ENCODE measurements at places on chromosomes 12 and 14.

GRCh38 chr14:71371711-71372396 is 464.6 kb downstream of the PCNX1 start:
- DNase-seq: no peak

DNA sequence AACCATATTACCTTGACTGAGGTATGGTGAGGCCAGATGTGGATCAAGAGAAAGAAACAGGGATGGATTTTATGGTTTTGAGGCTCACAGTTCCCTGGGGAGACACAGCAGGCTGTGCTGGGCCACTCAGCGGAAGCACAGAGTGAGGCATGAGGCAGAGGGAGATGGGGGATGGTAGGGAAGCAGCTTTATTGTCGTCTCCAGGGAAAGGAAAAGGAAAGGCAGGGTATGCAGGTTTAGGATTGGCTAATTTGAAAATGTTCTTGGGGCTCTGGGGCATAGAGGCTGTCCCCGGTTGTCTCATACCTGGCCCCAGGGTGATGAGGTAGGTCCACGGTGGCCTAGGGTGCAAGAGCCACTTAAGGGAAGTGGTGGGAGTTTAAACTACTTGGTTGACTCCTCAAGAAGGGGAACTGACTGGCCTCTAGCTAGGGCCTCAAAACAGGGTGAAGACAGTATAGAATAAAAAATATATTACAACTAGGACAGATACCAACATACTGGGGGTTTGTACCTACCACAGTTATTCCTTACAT is 322.8 kb downstream of the RGS6 start:
- DNase-seq: no peak

DNA sequence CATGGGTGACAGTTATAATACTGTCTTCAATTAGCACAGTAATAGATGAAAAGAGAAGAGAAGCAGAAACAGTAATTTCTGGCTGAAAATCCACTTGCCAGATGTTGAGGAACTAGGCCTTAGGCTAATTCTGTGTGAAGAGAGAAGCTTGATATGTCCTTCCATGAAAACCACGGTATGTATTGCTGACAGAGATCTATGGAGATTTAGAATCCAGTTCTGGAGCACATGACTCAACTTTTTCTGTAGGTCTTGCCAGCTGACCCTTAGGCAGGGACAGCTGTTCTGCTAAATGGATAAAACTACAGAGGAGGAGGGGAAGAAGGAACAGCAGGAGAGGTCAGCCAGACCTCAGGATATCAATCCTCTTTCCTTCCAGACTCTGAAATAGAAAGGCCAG is 211.5 kb downstream of the PRKD1 start:
- DNase-seq: no peak

GRCh38 chr14:67392800-67393199 is 19.2 kb downstream of the PLEK2 start:
- no peak for DNase-seq

GRCh38 chr12:76255692-76256091 is 92.5 kb downstream of the BBS10 start:
- DNase-seq: no peak

DNA sequence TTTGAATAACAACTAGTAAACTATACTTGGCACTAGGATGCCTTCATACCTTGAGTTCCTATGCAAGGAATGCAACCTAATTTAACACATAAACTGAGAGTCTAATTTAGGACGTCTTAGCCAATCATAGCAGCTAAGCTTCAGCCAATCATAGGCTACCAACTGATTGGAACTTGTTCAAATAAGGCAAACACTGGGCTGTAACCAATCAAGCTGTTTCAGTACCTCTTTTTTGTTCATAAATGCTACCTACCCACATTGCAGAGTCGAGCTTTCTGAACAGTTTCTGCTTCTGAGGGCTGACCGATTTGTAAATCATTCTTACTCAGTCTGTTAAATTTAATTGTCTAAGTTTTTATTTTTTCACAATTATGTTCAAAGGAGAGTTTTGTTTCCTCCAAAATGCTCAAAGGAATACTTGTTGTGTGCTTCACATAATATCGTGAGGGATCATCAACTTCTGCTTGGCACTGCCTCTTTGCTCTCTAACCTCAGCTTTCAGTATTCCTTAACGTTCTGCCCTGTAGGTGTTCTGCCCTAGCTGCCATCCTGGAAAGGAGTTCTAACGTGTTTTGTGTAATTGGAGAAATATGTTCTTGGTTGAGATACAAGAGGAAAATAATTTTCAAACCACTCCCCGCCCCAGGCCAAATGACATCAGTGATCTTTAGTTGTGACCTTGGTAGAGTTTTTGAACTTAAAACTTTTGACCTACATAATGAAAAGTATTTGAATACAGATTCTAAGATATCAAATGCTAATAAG is 380.4 kb upstream of the MIS18BP1 start:
- no peak for DNase-seq

DNA sequence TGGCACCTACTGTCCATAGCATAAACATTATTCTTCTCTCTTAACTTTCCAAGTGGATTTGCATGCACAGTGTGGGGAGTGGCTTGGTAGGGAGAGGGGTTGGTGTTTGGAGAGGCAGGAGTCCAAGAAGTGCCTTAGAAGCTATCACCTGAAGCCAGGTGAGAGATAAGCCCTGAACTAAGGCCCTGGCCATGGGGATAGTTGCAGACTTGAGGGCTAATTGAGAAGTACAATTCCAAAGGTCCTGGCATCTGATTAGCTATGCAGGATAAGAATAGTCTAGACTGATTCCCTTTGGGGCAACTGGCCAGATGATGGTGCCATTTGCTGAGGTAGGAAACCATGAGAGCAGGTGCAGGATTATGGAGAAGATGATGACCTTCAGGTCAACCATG is 2.0 kb upstream of the PCK2 start:
- no peak for DNase-seq

- DNase-seq: no peak
These were observed 855.6 kb upstream of the TMEM132C start for GRCh38 chr12:127411166-127411915.

DNA sequence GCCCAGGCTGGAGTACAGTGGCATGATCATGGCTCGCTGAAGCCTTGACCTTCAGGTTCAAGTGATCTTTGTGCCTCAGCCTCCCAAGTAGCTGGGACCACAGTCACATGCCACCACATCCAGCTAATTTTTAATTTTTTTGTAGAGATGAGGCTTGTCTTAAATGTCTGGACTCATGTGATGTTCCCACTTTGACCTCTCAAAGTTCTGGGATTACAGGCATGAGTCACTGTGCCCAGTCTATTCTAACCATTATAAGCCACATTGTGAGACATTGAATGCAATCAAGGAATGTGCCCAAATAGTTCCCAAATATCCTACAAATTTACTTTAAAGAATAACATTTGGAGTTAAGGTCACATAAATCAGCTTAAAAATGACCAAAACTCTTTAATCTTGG is 130.7 kb upstream of the ARID2 start:
- DNase-seq: no peak

GRCh38 chr12:65510584-65511050 is 232.1 kb downstream of the MSRB3 start:
- no peak for DNase-seq

- DNase-seq: no peak
These were observed 661.2 kb downstream of the SLC16A7 start for GRCh38 chr12:60257063-60257462.

GRCh38 chr12:31899109-31899508 is 60.1 kb upstream of the RESF1 start:
- no peak for DNase-seq

DNA sequence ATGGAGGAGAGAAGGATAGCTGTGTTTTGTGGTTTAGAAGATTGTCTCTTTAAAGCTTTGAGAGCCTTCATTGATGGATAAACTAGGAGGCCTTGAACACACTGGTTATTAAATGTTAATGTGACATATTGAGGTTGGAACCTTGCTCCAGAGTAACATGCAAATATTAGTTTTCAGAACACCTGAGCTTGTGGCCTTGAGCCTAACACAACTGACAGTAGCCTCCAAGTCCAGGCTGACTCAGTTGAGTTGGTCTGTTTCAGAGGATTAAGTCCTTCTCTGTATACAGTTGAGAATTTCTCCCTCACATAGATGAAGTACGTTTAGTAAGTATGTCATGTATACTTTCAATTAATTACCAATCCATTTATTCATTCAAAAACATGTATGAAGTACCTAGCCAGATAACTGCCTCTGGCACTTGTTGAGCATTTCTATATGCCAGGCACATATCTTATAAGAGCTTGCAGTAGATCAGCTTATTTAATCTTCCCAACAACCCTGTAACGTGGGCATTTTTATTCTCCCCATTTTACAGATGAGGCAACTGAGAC is 63.5 kb downstream of the ELK3 start:
- DNase-seq: no peak

GRCh38 chr12:93407054-93407962 is 29.6 kb downstream of the NUDT4 start:
- DNase-seq: no peak

DNA sequence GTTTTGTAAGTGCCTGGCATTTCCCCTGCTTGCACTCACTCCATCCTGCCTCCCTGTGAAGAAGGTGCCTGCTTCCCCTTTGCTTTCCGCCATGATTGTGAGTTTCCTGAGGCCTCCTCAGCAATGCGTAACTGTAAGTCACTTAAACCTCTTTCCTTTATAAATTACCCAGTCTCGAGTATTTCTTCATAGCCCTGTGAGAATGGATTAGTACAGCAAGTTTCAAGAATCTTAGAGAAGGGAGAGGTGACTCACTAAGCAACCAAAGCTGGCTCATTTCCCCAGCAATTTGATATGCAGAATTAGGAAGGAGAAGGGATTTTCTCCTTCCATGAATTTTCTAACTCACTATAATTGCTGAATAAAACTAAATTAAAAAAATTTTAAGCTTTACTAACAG is 251.0 kb upstream of the FOXG1 start:
- no peak for DNase-seq

- DNase-seq: peak; percentile 94
These were observed 120.0 kb downstream of the PRICKLE1 start for GRCh38 chr12:42469355-42470175.

DNA sequence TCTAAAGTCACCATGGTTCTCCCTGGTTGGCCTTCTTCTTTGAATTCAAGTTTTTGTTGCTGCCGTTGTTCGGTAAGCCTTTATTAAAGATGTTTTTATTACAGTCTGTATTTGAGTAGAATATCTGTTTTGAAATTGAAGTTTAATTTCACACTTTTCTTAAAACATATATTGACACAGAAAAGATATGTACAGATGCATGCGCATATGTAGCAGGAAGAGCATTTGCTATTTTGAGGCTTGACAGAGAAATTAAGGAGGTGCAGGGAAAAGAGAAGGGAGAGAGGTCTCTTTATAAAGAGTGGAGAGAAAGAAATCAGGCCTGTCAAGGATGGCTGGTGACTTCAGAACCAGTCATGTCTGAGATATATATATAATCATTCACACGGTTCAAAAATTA is 46.0 kb upstream of the TRIM9 start:
- no peak for DNase-seq

DNA sequence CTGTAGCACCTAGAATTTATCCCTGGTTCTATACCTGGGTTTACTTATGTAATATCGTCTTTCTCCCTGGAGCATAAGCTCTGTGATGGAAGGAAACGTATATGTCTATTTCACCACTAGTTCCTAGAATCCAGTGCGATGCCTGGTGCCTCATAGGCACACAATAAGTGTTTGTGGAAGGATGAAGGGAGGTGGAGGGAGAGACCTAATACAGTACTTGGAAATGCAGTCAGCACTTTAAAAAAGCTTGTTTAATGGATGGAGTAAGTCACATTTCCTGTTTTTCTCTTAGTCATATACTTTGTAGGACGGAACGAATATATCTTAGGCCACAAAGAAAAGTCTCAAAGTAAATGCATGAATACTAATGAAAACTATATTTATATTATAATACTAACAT is 186.5 kb upstream of the HMGA2 start:
- DNase-seq: no peak

DNA sequence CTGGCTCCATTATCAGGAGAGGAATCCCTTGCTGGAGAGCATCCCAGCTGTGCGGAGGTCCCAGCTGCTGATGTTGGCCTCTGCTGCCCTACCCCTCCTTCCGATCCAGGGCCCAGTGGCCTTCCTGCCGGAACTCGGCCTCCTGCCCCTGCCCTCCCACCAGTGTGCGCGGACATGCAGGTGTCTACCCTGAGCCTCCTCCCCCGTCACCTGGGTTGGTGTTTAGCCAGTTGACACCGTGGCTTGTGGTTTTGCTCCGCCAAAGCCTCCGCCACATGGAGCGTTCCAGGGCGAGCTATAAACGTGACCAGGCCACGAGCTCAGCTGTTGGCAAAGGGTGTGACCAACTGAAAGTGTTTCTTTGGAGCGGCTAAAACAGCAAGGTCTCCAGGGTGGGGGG is 1104.3 kb downstream of the BCL11B start:
- no peak for DNase-seq

DNA sequence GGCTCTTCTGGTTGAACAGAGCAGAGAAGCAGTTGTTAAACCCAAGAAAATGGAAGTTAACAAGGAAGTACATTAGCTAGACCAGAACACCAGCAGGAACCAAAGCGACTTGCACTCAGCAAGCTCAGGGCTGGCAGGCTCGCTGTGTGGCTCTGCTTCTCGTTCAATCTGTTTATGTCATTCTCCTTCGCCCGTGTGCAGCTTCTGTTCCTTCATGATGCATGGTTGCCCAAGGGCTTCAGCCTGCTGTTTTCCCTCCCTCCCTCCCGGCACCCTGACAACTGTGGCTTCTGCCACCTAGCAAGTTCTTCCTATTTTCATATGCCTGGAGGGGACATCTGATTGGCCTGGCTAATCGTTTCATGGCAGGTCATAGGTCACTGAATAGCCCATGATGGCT is 25.3 kb downstream of the PIGH start:
- no peak for DNase-seq

- DNase-seq: no peak
These were observed 337.1 kb downstream of the PCNX1 start for GRCh38 chr14:71244341-71244740.

DNA sequence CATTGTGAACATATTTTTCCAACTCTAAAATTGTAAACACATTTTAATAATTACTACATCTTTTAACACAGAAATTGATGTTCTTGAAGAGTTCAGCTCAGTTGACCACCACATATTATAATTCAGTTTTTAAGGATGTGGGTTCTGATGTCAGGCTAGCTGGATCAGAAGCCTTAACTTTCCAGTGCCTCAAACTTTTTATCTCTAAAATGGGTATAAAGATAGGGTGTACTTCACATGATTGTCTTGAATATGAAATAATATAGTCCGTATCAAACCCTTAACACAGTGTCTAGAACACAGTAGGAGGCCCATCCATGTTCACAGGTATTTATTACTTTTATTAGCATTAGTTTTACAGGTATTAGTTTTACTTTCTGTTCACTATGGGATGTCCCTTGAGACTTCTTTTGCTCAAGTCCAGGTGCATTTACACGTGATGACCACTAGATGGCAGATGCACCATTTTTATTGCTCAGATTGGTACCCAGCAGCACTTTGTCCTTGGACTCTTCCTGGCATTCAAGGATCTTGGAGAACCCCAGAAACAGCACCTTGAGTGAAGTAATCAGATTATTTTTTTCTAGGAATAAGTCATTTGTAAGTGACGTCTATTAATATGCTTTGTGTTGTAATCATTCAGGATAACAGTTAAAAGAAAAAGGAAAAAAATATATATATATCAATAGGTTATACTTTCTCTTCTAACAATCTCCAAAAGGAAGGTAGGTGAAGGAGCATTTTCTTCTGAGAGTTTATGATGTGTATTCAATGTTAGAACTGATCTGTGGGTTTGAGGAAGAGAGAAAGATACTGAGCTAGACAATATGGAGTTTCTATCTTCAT is 580.2 kb downstream of the ETNK1 start:
- peak; percentile 39 for DNase-seq
